ENCODE measurements at places on chromosomes 5 and 9.

DNA sequence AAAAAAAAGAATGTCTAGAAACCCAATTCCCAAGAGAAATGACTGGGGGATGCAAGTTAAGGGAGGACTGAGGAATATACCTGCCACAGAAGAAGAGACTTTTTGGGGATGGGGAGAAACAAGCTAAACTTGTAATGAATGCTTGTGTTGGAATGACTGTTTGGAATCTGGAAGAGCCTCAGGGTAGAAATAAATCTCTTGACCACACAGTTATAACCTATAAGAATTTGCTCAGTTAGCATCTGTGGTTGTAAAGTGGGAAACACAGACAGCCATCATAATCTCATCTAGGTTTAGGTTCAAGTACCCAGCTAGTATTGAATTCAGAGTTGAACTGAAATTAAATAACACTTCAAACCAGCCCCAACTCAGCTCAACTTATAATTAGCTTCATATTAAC is 678.3 kb upstream of the CHD1 start:
- no peak for DNase-seq

DNA sequence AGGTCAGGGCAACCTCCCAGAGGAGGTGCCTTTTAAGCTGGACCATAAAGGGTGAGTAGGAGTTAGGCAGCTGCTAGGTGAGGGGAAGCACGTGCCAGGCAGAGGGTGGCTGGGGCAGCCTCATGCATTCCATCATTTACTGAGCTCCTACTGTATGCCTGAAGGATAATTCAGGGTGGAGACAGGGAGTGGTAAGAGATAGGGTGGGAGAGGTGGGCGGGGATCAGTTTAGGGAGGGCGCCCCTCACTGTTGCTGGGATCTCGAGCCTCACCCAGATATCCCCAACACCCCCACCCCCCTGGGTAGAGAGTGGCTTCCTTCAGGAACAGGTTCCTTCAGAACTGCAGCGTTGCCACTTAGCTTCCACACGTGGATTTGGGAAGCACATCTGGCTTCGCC is 74.5 kb upstream of the ASS1 start:
- DNase-seq: no peak

- no peak for DNase-seq
Observed at GRCh38 chr5:123180178-123180577, 91.1 kb downstream of the PRDM6 start.

GRCh38 chr9:121672213-121672612 is 20.8 kb downstream of the DAB2IP start:
- no peak for DNase-seq

DNA sequence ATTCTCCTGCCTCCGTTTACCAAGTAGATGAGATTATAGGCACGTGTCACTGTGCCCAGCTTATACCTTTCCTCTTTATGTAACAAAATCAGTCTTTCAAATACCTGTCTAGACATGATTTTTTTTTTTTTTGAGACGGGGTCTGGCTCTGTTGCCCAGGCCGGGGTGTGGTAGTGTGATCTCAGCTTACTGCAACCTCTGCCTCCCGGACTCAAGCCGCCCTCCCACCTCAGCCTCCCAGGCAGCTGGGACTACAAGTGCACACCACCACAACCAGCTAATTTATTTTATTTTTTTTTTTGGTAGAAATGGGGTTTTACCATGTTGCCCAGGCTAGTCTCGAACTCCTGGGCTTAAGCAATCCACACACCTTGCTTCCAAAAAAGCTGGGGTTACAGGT is 13.2 kb downstream of the NADK2 start:
- DNase-seq: no peak

DNA sequence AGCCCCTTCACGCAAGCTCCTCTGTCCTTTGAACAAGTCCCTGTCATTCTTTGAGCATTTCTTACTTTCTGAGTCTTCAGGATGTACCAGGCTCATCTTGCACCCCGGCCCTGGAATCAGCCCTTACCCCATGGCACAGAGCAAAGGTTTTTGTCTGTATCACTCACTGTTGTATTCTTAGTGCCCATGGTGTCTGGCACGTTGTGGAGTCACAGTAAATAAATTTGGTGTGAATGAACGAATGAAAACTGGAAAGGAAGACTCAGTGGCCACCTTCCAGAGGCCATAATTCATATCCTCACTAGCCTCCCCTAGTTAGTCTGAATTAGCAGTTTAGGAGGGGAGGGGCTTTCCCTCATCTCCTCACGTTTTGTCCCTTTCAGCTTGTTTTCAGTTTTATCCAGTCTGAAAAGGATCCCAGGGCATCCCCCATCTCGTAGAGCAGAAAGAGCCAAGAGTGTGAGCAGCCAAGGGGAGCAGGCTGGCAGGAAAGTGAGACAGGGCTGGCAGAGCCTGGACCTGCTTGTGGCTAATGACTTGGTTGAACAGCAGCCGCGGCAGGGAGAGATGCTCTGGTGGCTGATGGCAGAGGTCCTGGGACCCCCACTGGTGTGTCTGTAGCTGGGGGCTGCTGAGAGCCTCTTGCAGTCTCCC is 42.7 kb downstream of the ZNF618 start:
- no peak for DNase-seq

DNA sequence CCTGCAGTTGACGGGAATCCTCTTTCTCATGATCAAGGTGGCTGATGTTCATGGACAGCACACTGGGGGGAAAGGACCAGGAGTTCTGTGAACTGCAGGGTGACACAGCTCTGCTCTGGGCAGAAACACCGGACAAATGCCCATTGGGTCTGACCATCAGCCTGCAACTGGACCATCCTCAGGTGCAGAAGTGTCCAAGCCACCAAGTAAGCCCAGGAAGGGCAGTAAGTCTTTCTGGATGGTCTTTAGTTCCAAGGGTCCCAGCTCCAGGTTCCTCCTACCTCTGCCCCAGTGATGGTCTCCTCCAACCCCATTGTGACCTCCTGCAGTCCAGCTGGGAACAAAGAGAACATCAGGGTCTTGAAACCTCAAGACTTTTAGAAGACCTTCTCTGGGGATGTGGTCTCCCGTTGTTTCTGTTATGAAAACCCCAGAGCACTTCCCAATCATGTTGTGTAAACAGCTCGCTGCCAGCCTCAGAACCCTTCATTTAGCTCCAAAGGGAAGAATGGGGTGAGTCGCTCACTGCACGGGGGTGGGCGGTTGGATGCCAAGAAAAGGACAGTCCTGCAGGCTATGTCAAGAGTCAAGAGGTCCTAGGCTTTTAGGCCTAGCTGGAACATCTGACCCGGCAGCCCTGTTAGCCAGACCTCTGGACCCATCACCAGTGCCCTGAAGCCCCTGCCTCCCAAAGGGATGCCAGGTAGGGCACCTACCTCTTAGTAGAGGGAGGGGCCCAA is 41.8 kb upstream of the TCF7 start:
- no peak for DNase-seq

DNA sequence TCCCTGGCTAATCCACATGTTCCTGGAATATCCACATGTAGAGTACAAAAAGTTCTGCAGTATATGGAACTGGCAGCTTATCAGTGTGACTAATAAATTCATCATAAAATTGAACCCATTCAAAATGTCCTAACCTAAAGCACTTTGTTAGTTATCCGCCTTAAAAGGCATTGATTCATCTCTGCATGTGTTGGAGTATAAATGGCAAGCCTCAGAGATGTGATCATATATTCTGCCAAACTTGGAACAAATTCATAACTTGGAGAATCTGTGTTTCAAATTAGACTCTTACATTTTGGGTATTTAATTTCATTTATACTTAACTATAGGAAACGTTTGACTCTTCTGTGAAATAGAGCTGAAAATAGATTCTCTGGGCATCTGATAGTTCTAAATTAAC is 25.2 kb upstream of the NREP start:
- DNase-seq: no peak

GRCh38 chr9:92254381-92255337 is 38.8 kb downstream of the IARS1 start:
- no peak for DNase-seq

DNA sequence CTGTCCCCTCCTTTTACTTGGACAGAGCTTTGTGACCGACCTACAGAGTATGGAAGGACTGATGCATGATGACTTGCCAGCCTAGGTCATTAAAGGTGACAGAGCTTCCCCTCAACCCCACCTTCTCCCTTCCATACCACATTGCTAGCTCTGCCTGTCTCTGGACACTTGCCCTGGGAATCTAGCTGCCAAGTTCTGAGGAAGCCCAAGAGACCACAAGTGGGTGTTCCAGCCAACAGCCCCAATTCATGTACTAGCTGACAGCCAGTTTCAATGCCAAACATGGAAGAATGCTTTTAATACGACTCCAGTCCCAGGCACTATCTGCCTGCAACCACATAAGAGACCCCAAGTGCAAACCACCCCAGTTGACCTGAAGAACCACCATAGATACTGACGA is 477.1 kb downstream of the SPOCK1 start:
- no peak for DNase-seq

DNA sequence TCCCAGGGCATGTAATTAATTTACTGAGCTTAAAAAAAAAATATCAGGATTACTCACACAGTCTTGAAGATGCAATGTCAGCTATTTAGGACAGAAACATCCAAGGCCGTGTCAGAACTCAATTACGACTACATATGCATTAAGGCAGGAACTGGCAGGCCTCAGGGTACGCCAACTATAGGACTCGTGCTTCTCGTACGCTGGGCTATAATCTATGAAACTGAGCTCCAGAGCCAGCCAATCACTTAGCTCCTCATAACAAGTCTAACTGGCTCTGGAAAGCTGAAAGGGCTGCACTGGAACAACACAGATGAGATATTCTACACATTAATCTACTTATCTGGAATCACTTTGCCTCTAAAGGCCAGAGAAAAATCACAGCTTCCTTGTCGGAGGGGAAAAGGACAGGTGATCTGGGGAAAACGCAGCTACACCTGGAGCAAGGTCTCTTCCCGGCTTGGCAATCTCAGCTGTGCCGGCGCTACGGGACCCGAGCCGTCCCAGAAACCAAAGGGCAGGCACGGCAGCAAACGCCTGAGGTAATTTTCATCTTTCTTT is 212.0 kb downstream of the DEPDC1B start:
- peak; percentile 24 for DNase-seq

GRCh38 chr5:145407300-145408047 is 427.7 kb downstream of the PRELID2 start:
- no peak for DNase-seq

- DNase-seq: no peak
Observed at GRCh38 chr5:153891394-153891793, 147.3 kb downstream of the FAM114A2 start.

All from NCI-H2081 treated with DMSO at 0.1 percent for 48 hours (cell line).